NCI-H524 treated with DMSO at 0.1 percent for 48 hours (cell line): ENCODE measurements at places on chromosomes 4 and X.
A peak's percentile ranks its signal among the peaks of the same experiment; 100 is the strongest.

DNA sequence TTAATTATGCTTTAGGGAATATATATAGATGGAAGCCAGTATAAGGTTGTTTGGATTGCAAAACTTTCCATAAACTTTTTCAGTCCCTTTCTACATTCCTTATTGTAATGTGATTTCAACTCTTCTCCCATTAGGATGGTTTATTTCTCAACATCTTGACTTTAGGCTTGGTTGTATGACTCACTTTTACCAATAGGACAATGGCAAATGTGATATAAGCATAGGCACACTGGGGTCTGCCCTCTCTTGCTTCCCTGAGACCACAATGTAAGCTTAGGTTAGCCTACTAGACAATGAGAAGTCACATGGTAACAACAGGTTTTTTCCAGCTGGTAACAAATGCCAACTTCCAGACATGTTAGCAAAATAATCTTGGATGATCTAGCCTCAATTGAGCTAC, 163.3 kb upstream of the RBPJ start:
- no peak for DNase-seq

- DNase-seq: no peak
Measured at GRCh38 chr4:184953421-184953945, 64.8 kb upstream of the HELT start.

GRCh38 chrX:40470830-40471429, 109.8 kb upstream of the ATP6AP2 start:
- no peak for DNase-seq

GRCh38 chr4:165827018-165827417, 46.0 kb upstream of the TLL1 start:
- DNase-seq: no peak

GRCh38 chrX:8748855-8749254, 16.9 kb upstream of the ANOS1 start:
- DNase-seq: no peak

DNA sequence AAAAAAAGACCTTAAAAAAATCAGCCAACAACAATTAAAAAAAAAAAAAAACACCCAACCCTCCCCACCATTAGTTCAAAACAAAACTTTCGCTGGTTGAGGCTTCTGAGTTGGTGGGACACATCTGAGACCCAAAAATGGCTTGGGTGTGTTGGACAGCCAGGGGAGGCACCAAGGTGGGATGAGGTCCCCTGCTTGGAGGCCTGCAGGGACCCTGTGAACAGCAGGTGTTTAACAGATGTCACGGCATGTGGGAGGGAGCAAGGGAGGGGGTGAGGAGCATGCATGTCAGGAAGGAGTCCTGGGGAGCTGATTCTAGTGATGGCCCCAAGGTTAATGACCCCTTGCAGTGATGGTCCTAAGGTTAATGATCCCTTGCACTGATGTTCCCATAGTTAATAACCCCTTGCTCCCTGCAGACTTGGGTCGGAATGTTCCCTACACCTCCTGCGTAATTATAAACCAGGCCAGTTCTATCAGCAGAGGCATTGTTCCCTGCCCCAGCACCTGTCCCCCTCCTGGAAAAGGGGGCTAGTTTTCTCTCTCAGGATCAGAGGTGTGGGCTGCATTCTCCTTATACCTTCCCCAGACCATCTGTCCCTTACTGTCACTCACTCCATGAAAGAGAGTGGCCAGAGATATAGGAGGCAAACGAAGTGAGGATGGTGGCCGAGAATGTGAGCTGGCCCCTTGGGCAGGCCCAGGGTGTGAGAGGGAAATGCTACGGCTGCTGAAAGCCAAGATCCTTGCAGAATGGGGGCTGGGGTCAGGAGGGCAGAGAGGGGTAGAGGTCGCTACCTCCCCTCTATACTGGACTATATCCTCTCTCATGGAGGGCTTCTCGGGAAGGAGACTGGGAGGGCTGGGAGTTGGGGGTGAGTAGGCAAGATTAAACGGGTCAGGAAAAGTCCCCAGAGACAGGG, 2.3 kb upstream of the FOXP3 start:
- peak; percentile 36 for DNase-seq

DNA sequence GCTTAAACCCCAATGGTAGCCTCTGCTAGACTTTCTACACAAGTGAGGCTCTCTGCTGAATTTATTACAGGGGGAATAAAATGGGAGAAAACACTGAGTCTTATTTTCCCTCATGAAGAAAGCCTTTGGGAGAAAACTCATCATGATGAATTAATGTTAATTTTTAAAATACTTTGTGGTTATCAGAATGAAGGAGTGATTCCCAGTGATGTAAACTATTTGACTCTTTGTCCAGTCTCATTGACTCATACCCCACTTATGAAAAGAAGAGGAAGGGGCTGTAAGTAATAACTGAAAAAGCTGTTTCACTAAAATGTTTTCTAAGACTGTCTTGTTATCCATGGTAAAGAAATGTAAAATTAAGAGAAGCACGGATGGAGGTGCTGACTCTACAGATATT, 208.8 kb downstream of the GRIA3 start:
- no peak for DNase-seq

DNA sequence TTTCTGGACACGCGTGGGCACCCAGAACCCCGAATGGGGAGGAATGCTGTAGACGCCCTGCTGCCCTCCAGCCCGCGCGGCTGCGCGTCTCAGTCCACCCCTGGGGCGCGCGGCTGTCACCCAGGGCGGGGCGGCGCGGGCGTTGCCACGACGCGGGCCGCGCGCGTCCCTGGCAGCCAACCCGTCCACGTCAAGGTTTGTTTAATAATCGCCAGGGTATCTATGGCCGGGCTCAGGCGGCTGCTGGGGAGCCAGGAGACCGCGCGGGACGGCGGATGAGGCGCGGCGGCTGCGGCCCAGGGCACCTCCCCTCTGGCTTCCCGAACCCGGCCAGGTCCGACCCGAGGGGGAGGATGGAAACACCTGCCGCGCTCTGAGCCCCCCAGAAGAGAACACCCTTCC, at the start of gene SPATA18:
TSS of gene SPATA18 (plus strand) at position 92 of the 402 bp plus-strand sequence. CDS start 401 bp downstream, outside the sequence.
- DNase-seq: no peak

DNA sequence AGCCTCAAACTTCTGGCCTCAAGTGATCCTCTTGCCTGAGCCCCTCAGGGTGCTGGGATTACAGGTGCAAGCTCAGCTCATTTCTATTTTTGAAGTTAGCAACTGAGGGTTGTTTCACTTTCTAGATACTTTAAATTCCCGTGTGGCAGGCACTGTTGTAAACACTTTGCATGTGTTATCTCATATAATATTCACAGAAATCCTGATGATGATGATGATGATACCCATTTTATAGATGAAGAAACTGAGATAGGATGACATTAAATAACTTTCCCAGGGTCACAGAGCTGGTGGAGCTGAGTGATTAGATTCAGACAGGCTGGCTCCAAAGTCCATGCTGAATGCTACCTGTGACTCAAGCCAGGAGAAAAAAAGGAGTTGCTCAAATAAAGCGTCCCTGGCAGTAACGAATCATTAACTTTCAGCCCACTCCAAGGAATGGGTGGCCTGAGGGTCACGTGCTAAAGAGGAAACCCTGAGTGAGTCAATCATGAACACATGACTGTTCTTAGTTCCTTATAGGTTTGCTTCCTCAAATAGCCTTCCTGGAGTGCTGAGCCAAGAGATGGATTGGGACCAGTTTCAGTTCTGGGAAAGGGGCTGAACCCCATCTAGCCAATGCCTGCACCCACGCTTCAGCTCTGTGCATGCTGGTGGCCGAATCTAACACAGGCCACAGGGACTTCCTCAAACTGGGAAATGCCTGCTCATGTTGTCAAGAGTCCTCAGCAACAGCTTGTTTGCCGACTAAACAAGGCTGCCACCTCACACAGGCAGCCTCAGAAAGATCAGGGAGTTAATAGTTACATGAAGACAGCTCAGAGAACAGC, 52.8 kb downstream of the RBM47 start:
- DNase-seq: no peak
